ENCODE measurements at places on chromosomes 1 and 21.

- no peak for DNase-seq
These were observed 5.1 kb upstream of the SSR2 start for GRCh38 chr1:156025876-156026275.

DNA sequence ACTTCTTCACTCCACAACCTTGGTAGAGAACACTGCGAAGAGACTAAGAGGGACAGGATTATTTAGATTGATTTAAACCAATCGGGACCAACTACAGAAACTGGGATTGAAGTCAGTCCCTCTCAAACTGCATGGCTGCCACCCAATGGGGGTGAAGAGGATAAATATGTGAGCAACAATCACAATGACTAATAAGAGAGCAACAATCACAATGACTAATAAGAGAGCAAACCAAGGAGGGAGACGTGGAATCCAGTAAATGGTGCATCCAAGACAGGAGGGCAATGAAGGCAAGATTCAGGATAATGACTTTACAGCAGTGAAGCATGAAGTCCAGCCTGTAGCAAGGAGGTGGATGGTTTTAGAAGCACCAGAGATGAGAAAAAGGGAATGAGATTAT, 322.8 kb downstream of the TTLL7 start:
- no peak for DNase-seq

DNA sequence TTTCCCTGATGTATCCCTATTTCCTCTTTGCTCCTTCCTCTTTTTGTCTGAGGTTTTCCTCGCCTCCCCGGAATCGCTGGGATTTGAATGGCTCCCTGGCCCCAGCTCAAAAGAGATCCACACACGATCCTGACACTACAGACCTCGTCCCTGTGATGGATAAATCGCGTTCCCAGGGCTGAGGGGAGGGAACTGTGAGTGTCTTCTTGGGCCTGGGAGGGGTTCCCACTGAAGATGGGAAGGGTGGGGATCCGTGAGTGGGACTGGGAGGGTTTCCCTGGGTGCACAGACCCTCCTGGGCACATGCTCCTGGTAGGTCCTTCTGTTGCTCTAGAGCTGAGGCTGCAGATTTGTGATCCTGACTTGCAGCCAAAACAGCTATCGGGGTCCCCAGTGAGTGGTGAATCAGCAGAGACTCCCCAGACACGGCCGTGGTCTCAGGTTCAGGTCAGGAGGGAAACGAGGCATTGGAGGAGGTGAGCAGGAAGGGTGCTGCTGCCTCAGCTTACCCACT, 591.0 kb downstream of the PTPRU start:
- no peak for DNase-seq

DNA sequence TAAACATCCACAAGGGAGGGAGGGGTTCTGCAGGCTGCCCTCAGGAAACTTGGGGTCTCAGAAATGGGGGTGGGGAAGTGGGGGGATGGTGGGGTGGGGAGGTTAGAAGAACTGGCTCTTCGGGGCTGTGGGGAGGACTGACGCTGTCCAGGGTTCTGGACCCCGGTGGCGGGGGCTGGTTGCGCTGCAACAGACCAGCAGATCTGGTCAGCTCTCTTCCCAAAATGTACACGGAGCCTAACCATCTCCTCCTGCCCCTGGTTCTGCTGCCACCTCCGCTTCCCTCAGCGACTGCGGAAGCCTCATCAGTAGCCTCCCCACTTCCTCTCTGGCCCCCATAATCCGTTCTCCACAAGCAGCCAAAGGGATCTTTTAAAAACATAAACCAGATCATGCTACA, 29.3 kb upstream of the C1QA start:
- DNase-seq, result peak; percentile 38

- no peak for DNase-seq
These were observed 160.1 kb downstream of the PTPRC start for GRCh38 chr1:198798923-198799386.

GRCh38 chr1:63799307-63799706, 25.5 kb downstream of the ROR1 start:
- no peak for DNase-seq

GRCh38 chr1:155137154-155137949, 1.7 kb downstream of the SLC50A1 start:
- DNase-seq, result no peak

GRCh38 chr1:2557482-2558400, 1.6 kb downstream of the TNFRSF14 start:
- no peak for DNase-seq

DNA sequence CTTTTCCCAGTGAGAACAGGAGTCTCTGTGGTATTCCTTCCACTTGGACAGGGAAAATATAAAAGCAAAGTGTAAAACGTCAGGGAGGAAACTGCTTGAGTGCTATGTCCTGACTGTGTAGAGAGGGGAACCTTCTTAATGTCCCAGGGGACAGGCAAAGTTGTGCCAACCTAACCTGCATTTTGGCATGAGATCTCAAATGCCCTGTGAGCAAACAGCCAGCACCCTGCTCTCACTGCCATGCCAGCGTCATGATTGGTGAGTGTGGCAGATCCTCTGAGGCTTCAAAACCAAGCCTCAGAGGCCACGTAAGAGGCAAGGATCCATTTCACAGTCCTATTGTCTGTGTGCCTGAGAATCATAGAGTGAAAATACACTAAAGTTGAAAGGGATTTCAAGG, 49.7 kb upstream of the RAP1A start:
- no peak for DNase-seq

DNA sequence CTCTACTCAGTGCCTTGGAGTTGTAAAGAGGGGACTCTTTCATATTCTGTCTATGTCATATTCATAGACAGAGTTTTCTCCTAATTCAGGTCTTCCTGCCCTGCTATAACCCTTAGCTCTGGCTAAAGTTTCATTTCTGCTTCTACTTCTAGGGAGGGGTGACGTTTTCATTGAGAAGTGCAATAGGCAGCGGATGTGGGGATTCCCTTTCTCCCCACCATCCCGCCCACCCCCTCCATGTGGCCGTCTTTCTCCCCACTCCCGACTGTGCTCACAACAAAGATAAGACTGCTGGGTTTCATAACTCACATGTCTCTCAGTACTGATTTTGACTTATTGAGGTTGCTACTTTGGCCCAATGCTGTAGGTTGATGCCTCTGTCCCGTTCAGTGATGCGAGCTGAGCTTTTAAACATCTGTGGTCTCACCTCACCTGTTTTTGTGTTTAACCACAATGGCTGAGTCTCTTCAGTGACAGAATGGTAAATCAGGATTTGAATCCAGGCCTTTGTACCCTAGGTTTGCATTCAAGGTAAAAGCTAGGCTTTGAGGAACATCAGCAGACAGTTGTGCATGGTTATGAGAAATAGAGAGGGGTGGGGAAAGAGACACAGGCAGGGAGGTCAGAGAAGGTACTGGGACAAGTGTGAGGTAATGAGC, 7.8 kb upstream of the KIF14 start:
- no peak for DNase-seq
